ENCODE measurements at places on chromosomes 13 and 19. TPM values are rescaled to one million over a fixed set of nuclear protein-coding genes. Genes with fewer than 3 reads are reported as not detected.
A peak's percentile ranks its signal among the peaks of the same experiment; 100 is the strongest.

DNA sequence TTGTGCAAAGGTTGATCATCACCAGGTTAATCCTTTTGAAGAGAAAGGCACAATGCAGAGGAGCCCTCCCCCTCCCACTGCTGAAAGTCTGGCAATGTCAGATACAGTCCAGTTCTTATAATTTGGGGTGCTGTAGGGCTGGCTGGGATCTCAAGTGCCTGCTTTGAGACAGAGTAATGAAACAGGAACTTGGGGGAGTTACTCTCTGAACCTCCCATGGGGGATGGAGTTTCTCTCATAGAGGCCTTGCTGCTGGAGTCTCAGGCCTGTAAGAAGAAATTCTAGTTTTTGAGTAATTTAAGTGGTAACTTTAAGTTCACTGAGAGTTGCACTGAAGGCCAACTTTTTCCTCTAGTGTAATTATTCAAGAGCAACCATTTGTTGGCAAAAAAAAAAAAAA, 410.5 kb downstream of the KCNRG start:
- H3K4me3 ChIP-seq, result no peak overlapping the region
- H3K36me3 ChIP-seq, result no peaks in the 10 kb centered on the region
- DNase-seq, result no peak
- peaks cover 40% of the 10 kb centered on the region for H3K4me1 ChIP-seq

Gene TMEM143
- 6.6 TPM for total RNA-seq

GRCh38 chr19:55251341-55252081, 7.3 kb downstream of the PPP6R1 start:
- peaks cover 21% of the 10 kb centered on the region for H3K36me3 ChIP-seq
- H3K27ac ChIP-seq, result no peak overlapping the region

Gene TNNT1
- total RNA-seq, result 2.0 TPM

- H3K27ac ChIP-seq, result no peak overlapping the region
- no peaks in the 10 kb centered on the region for H3K27me3 ChIP-seq
- H3K4me1 ChIP-seq, result no peaks in the 10 kb centered on the region
- peak; percentile 70 for DNase-seq
- H3K4me3 ChIP-seq, result no peak overlapping the region
Observed at GRCh38 chr19:32232449-32232848, 113.0 kb upstream of the ZNF507 start.

- H3K4me3 ChIP-seq, result no peak overlapping the region
- H3K36me3 ChIP-seq, result peaks cover 98% of the 10 kb centered on the region
- DNase-seq, result no peak
- H3K27me3 ChIP-seq, result no peaks in the 10 kb centered on the region
- peaks cover 11% of the 10 kb centered on the region for H3K4me1 ChIP-seq
Observed at GRCh38 chr19:47497821-47498520, 14.0 kb upstream of the KPTN start.

Gene PROZ
- total RNA-seq, result not detected

Gene IGSF23
- total RNA-seq, result not detected

- peaks cover 22% of the 10 kb centered on the region for H3K4me1 ChIP-seq
- H3K4me3 ChIP-seq, result no peak overlapping the region
- no peak overlapping the region for H3K27ac ChIP-seq
Observed at GRCh38 chr19:45713141-45713540, 17.6 kb downstream of the FBXO46 start.

DNA sequence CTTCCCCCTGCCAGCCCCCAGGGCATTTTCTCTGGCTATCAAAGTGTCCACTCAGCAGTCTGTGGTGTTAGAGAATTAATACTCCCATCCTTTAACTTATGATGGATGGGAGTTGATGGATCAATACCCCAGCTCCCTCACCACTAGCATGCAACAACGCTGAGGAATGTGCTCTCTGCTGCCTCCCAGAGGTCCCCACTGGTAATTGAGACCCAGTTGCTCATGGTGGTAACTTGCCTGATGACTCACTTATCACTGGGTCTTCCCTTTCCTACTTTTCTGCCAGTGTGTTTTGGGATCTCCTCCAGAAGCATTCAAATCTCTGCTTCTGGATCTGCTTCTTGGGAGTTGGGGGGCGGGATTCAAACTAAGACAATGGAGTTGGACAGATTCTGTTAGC, 20.3 kb upstream of the CACNA1A start:
- no peak for DNase-seq
- H3K27me3 ChIP-seq, result no peaks in the 10 kb centered on the region
- H3K4me1 ChIP-seq, result no peaks in the 10 kb centered on the region
- H3K4me3 ChIP-seq, result no peak overlapping the region

GRCh38 chr13:106172176-106172905, 363.1 kb downstream of the EFNB2 start:
- peaks cover 11% of the 10 kb centered on the region for H3K4me1 ChIP-seq
- H3K27me3 ChIP-seq, result no peaks in the 10 kb centered on the region
- H3K27ac ChIP-seq, result no peak overlapping the region
- H3K4me3 ChIP-seq, result no peak overlapping the region

DNA sequence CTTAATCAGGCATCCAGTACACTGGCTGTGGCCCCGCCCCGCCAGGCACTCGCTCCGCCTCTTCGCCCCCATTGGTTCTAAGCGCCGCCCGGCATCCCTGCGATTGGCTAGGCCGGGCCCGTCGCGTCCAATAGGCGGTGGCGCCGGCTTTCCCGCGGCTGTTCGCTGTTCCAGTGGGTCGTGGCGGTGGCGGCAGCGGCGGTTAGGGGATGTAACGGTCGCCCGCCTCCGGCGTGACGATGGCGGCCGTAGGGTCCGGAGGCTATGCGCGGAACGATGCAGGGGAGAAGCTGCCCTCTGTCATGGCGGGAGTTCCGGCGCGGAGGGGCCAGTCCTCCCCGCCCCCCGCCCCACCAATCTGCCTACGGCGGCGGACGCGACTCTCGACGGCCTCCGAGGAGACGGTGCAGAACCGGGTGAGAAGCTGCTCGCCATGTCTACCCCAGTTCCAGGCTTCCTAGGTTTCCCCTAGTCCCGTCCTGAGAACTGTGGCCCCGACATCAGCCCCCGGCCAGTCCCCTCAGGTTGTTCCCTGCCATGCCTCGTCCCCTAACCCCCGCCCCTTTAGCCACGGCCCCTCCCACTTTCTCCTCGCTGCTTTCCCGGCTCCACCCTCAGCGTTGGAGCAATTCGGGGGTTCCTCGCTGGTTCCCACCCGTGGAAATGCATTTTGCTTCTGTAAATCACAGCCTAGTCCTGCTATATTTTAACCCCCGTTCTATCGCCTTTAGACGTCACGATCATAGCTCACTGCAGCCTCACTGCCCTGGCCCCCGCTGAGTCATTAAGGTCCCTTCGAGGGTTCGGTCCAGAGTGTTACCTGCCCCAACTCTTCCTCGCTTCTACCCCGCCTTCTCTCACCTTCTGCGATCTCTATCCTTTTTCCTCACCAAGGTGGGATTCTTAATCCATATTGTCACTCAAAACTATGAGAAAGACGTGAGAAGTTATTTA, at the start of gene WDR62:
WDR62 (plus strand) TSS at position 165 of the 954 bp plus-strand sequence; CDS start at position 240, 75 bp downstream.
- H3K27me3 ChIP-seq, result no peaks in the 10 kb centered on the region
- no peaks in the 10 kb centered on the region for H3K36me3 ChIP-seq
- peaks cover 18% of the 10 kb centered on the region for H3K4me1 ChIP-seq
- peak within 1 kb of the TSS; percentile 87 for H3K27ac ChIP-seq

- H3K4me3 ChIP-seq, result no peak overlapping the region
- no peaks in the 10 kb centered on the region for H3K4me1 ChIP-seq
- no peak overlapping the region for H3K27ac ChIP-seq
- no peaks in the 10 kb centered on the region for H3K36me3 ChIP-seq
Observed at GRCh38 chr13:54965881-54966280, 1937.3 kb downstream of the OLFM4 start.

Gene COX7A1
- 231 TPM for total RNA-seq

Gene DKKL1
- 0.83 TPM for total RNA-seq

Gene ZNF626
- total RNA-seq, result 13.7 TPM

Data from esophagus muscularis mucosa (tissue), 4 donors.